ENCODE measurements at places on chromosomes 1 and 21. TPM values are rescaled to one million over a fixed set of nuclear protein-coding genes. Genes with fewer than 3 reads are reported as not detected.

HPCAL4 gene
- total RNA-seq: 0.13 TPM

S100A7 gene
- not detected for total RNA-seq

ARHGEF10L gene
- 20.3 TPM for total RNA-seq

FAAH gene
- 13.9 TPM for total RNA-seq

Measured in neural progenitor cell (in vitro differentiated cells).